Stimulated activated CD4-positive, alpha-beta T cell treated with anti-CD3 and anti-CD28 coated beads, Interleukin-12 subunit alpha, Interleukin-12 subunit beta, amount 100 ng/mL, for 24 hours (primary cell): ENCODE measurements at places on chromosomes 12 and 14.

DNA sequence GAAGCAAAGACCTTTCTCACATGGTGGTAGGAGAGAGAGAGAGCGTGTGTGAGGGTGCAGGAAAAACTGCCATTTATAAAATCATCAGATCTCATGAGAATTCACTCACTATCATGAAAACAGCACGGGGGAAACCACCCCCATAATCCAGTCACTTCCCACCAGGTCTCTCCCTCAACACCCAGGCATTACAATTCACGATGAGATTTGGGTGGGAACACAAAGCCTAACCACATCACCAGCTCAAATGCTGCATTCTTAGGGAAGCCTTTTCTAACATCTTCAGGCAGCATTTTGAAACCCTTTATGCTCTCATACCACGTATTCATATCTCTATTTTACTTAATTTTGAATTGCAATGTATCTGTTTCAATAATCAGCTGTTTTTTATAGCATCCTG, 165.9 kb downstream of the TMTC3 start:
- no peak for DNase-seq

DNA sequence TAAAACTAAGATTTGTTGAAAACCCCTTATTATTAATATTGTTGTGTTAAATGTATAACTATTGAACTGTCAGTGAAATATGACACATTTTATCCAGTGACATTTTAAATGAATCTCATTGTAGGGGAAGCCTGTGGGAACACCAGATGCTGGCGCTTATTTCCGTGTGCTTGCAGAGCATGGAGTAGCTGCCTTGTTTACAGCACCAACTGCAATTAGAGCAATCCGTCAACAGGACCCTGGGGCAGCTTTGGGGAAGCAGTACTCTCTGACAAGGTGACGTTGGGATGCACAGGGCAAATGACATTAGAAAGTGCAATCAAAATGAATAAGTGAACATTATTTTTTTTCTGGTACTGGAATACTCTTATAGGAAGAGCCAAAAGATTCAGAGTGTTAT, 96.8 kb downstream of the ACSS3 start:
- no peak for DNase-seq

- DNase-seq = no peak
These were observed 71.8 kb upstream of the GZMB start for GRCh38 chr14:24705840-24706239.

DNA sequence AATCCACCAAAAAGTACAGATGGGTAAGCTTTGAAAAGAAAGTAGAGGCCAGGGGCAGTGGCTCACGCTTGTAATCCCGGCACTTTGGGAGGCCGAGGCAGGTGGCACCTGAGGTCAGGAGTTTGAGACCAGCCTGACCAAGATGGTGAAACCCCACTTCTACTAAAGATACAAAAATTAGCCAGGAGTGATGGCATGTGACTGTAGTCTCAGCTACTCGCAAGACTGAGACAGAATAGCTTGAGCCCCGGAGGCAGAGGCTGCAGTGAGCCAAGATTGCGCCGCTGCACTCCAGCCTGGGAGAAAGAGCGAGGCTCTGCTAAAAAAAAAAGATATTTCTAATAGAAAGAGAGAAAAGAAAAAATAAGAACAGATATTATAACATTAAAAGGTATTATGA, 134.2 kb upstream of the SLCO1C1 start:
- no peak for DNase-seq

GRCh38 chr12:25769082-25769945, 189.2 kb upstream of the RASSF8 start:
- DNase-seq = no peak

- DNase-seq = no peak
These were observed 201.3 kb downstream of the GPHN start for GRCh38 chr14:66709291-66709690.

DNA sequence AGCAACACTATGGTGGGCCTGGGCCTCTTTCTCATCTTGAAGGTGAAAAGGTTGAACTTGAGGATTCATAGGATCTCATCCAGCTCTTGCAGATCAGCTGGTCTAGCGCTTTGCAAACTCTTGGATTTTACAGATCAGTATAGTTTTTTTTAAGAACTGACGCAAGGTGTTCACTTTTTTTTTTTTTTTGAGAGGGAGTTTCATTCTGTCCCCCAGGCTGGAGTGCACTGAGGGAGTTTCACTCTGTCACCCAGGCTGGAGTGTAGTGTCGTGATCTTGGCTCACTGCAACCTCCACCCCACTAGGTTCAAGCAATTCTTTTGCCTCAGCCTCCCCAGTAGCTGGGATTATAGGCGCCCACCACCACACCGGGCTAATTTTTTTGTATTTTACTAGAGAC, 20.4 kb upstream of the LGMN start:
- no peak for DNase-seq

- no peak for DNase-seq
These were observed 242.0 kb upstream of the DAAM1 start for GRCh38 chr14:58946431-58946830.

GRCh38 chr14:99320105-99320572, 48.1 kb upstream of the BCL11B start:
- DNase-seq = peak; percentile 56

DNA sequence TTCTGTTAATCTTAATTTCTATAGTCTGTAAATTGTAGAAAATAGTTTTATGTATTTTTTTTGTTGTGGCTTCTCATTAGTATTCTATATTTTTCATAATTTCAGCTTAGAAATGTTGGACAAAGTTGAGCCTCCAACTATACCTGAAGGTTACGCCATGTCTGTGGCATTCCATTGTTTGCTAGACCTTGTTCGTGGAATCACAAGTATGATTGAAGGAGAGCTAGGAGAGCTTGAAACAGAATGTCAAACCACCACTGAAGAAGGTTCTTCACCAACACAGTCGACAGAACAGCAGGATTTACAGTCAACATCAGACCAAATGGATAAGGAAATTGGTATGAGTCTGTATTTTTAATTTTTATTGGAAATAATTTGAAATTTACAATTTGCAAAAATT, 65.7 kb downstream of the MON2 start:
- DNase-seq = no peak

DNA sequence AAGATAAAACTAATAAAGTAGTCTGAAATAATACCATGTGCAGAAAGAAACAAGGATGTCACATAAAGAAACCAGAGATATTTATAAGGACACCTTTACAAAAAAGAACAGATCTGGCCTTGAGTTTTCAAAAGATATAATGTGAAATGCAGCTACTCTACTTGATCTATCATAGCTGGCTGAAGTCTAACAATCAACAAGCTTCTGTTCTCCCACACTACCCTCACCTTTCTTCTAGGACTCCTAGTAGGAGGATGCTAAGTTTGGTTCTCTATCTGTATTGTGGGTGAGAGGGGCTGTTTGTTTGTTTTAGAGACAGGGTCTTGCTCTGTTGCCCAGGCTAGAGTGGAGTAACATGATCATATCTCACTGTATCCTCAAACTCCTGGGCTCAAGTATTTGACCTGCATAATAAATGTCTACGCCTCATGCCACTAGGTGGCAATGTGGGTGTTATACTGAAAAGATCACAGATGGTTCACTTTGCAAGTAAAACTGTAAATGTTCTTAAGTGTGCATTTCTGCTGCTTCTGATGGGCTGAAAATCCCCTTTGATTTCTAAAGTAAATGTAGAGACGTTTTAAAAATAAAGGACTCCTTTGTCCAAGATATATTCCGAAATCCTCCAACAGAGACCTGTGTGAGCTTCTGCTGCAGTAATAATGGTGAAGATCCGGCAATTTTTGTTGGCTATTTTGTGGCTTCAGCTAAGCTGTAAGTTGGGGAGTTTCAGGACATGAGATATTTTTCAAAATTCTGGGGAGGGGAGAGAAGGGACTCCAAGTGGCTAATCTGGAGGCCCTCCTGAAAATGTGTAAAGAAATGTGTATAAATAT, 269.3 kb downstream of the DAD1 start:
- DNase-seq = no peak

DNA sequence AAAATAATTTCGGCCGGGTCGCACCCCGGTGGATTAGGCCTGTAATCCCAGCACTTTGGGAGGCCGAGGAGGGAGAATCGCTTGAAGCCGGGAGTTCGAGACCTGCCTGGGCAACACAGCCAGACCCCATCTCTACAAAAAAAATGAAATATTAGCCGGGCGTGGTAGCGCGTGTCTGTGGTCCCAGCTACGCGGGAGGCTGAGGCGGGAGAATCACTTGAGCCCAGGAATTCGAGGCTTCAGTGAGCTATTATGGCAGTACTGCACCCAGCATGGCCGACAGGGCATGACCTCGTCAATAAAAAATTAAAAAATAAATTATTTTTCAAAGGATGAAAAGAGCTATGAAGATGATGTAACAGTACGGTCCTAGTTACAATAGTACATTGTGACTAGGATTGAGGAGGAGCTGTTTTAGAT, 523 bp downstream of the GTF2H3 start:
- DNase-seq = peak; percentile 7

DNA sequence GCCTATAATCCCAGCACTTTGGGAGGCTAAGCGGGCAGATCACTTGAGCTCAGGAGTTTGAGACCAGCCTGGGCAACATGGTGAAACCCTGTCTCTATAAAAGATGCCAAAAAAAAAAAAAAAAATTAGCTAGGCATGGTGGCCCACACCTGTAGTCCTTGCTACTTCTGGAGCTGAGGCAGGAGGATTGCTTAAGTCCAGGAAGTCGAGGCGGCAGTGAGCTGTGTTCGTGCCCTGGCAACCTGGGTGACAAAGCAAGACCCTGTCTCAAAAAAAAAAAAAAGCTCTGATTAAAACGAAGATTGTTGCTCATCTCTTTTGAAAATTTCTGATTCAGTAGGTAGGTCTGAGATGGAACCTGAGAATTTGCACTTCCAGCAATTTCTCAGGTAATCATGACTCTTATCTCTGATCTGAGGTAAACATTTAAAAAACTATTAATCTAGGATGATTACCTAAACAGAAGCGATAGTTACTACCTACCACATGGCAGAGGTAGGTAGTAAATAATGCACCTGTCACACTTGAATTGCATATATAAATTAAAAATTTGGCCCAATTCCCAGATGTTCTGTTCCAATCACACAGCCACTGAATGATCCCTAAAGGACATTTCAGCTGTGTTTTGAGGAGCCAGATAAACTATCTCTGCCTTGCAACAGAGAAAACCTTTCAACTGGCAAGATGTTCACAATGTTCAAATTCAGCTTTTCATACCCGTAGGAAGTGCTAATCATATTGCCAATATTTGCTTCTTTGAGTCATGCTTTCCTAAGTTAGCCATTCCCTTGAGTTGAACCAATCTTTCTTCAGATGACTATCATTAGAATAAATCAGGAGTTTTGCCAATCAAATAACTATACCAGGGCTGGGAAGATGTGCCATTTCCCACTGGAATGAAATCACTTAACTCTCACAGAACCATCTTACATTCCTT, 4.2 kb upstream of the TEP1 start:
- DNase-seq = no peak

DNA sequence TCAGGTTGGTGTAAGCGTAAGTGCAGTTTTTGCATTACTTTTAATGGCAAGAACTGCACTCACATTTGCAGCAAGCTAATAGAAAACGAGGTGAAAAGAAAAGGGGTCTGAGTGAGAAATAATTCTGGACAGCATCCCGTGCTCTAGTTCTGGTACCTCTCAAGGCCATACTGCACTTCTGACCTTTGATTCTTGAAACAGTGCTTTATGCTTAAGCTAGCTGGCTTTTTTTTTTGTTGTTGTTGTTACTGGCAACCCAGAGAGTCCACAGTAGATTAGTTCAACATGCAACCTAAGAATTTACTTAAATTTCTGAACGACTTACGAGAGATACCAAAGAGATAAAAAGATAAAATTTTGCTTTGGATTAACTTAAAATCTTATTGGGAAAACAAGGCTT, 75.2 kb upstream of the PRKD1 start:
- no peak for DNase-seq

- DNase-seq = no peak
These were observed 51.6 kb downstream of the TMTC1 start for GRCh38 chr12:29732191-29732590.

GRCh38 chr12:27732281-27732680, 21.6 kb downstream of the MRPS35 start:
- no peak for DNase-seq

DNA sequence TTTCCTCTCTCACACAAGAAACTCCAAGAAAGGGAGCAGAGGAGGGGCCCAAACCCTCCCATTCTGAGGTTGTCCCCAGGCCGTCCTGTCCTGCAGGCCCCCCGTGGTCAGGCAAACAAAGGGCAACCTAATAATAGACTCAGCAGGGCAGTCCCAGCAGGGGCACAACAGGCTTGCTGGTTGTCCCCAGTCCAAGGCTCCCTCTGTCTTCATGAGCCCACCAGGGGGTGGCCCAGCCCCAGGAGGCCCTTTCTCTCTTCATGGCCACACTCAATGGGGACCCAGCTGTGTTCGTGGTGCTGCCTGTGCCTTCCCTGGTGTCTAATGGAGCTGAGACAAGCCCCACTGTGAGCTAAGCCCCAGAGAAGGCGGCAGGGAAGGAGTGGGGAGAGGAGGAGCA, 359.9 kb downstream of the ADGRD1 start:
- DNase-seq = no peak

GRCh38 chr12:65367396-65367795, 88.9 kb downstream of the MSRB3 start:
- DNase-seq = no peak

- peak; percentile 11 for DNase-seq
These were observed 18.3 kb upstream of the PLEKHH1 start for GRCh38 chr14:67514650-67515385.

- peak; percentile 80 for DNase-seq
These were observed 29.2 kb downstream of the FOS start for GRCh38 chr14:75307700-75308379.

- DNase-seq = no peak
These were observed 41.4 kb upstream of the IGF1 start for GRCh38 chr12:102521662-102522277.

DNA sequence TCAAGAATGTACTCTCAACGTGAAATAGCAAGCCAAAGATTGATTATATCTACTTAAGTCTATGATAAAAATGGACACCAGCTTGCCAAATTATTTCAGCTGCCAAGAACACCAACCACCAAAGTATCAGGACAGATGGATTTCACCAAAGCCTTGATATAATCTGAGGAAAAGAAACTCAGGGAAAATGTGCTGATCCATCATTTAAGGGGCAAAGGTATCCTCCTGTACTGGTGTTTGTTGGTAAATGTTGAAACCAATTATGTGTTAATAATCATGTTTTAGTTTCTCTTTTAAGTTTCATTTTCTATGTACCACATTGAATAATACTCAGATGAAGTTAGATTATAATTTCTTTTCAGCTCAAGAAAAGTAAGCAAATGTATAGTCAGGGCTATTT, 1284.3 kb upstream of the TMEM132C start:
- no peak for DNase-seq

- no peak for DNase-seq
These were observed 246.3 kb downstream of the PRKD1 start for GRCh38 chr14:29681316-29681715.
